ENCODE measurements at places on chromosomes 7 and 10.
A peak's percentile ranks its signal among the peaks of the same experiment; 100 is the strongest.

DNA sequence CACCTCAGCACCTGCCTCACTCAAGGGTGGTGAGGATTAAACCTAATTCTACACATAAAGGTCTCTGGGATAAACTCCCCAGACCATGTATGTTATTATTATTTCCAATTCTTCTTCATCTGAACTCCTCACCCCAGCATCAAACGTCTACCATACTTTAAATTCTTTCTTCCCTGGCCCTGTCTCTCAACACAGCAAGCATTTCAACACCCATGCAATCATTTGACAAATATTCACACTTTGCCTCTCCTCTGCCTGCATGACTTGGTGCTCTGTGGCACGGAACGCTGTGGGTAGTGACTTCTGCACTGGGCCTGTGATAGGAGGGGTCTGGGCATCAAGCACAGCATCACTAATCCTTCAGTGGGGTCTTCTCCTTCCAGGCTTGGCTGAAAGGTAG lies 490.8 kb downstream of the TNS3 start:
- DNase-seq: peak; percentile 22

DNA sequence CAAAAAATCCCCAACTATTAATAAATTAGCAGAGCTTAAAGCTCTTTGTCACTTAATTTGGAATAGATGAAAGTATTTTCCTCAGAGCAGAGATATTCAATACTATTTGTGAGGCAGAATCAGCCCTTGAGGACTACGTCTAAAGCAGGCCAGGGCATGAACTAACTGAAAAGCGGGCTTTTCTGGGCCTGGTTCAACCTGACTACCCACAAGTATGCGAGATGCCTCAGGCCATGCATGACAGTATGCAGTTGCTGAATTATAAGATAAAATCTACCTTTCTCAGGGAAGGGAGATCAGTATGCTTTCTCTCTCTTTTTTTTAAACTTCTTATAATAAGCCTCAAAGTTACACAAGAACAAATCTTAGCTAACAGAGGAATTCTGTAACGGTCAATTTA lies 20.1 kb downstream of the TMEM168 start:
- no peak for DNase-seq

DNA sequence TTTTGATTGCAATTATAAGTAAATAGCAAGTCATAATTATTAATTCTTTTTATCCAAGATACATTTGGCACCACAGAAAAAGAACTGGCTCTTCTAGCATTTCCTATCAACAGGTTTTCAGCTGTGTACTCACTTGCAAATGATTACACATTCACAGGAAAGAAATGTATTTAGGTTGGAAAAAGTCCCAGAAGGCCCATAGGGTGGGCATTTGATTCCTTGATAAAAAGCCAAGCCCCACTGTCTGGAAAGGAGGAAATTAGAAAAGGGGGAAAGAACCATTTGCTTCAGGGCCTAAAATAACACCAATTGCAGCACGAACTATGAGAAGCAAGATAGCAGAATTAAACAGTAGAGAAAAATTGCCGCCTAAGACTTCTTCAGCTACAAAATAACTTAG lies 80.8 kb upstream of the COL1A2 start:
- peak; percentile 94 for DNase-seq

- no peak for DNase-seq
These were observed 297.1 kb downstream of the LRRTM3 start for GRCh38 chr10:67222934-67223333.

DNA sequence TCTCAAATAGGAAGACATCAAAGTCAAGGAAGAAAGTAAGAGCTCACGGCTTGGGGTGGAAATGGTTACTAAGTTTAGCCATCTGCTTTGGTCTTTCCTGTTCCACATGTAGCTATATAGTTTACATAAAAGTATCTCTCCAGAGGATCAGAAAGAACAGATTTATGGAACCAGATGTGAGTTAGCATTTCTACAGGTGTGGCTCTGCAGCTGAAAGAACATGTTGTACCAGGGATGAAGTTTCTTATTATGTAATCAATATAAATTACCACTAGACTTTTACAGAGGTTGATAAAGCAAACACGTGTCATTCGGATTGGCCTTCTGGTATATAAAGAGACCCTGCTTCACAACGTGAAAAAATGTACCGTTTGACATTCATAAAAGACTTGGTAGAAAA lies 19.9 kb downstream of the CALD1 start:
- no peak for DNase-seq

DNA sequence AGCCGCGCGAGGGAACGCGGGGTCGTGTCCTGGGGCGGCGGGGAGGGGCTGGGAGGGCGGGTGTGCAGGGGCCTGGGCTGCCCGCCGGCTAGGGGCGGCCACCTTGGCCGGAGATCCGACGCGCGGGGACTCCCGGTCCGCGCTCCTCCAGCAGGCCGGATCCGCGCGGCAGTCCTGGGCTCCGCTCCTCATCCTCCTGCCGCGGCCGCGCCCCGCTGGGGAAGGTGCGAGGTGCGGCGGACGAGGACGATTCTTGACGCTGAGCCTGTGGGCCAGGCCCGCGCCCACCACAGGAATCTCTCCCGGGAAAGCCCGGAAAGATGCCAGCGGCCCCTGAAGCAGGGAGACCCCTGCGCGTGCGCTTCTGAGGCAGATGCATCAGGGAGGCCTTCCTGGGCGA lies 6.6 kb upstream of the OGDHL start:
- DNase-seq: no peak

GRCh38 chr10:43573250-43574000 lies 991 bp downstream of the ZNF239 start:
- DNase-seq: peak; percentile 14

- no peak for DNase-seq
These were observed 82.8 kb upstream of the PDE1C start for GRCh38 chr7:32153006-32153405.

DNA sequence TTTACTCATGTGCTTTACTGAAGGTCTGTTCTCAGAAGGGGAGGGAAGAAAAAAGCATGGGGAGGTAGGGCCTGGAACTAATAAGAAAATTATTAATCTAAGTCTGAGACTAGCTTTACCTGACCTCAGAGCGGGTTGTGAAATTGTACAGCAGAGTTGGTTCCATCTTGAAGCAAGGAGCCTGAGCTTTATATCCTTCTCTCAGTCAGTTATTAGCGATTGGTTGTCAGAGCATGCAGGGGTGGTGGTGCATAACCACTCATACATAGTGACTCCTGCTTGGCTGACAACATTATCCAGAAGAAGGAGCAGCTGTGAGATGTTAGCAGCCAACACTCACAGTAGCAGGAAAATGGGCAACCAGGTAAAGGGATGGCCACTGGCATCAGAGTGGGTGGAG lies 976.3 kb upstream of the LRRTM3 start:
- no peak for DNase-seq

- DNase-seq: no peak
These were observed 57.2 kb upstream of the ANK3 start for GRCh38 chr10:60446851-60447250.

DNA sequence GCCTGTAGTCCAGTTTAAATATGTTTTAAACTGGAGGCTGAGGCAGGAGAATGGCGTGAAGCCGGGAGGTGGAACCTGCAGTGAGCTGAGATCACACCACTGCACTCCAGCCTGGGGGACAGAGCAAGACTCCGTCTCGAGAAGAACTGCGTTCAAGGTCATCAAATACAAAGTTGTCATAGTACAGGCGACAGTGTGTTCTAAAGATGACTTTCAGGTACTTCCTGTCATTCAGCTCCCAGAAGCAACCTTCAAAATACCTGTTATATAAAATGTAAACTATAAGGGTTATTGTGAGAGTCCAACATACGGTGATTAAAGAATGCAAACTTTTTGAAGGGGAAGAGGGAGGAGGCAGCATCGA lies 8.7 kb downstream of the MPP7 start:
- no peak for DNase-seq

GRCh38 chr10:117075064-117075463 lies 63.0 kb downstream of the VAX1 start:
- no peak for DNase-seq

DNA sequence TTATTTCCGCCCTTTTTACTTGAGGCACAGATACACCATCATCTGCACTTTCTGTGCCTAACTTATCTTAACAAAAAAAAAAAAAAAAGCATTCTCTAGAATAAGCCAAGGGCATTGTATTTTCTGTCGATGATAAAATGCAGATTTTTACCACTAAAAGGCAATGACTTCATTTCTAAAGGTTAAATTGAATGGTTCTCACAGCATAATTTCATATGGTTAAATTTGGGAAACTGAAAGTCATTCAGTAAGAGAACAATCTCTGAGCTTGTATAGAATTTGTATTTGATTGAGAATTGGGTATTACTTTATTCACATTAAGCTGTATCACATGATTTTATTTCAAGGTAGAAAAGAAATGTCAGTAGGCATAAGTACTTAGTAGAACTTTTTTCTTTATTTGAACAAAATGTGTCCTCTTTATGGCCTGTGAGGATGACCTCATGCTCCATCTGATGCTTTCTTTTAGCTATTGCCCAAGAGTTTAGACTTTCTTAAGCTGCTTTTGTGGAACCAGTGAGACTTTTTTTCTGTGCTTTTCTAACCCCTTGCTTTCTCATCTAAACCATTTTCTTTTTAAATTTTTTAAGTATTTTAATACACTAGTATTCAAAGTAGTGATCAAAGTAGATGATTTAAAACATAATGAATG lies 110.3 kb downstream of the LRRC4 start:
- peak; percentile 56 for DNase-seq

GRCh38 chr7:332646-333392 lies 42.8 kb downstream of the FOXL3 start:
- DNase-seq: peak; percentile 47

DNA sequence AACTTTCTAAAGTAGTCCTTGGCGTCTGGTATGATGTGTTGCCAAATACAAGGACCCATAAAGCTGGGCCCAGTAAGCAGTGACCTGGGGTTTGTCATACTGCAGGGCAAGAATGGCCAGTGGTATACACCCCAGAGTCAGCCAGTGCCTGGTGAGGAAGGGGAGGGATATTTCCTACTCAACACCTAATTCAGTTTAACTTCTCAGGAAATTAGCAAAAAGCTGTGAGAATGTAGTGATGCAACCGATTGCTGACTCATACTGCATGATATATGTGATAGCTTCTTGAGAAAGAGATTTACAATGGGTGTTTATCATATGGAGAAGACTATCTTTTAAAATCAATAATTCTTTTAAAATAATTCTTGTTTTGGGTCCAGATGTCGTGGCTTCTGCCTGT lies 889.3 kb upstream of the CELF2 start:
- no peak for DNase-seq

GRCh38 chr7:14000247-14000646 lies 10.8 kb upstream of the ETV1 start:
- DNase-seq: peak; percentile 43

DNA sequence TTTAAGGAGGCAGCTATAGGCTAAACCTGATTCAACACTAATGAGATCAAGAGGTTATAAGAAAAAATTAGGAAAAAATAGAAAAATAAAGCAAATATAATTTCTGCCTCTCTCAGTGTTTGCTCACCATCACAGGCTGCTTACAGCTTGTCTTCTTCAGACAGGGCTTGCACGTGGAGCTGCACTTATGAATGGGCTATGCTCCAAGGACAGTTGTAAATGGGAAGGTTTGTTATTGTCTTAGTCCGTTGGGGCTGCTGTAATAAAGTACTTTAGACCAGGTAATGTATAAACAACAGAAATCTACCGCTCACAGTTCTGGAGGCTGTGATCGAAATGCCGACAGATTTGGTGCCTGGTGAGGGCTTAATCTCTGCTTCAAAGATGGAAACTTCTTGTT lies 219.8 kb downstream of the NEBL start:
- DNase-seq: no peak

DNA sequence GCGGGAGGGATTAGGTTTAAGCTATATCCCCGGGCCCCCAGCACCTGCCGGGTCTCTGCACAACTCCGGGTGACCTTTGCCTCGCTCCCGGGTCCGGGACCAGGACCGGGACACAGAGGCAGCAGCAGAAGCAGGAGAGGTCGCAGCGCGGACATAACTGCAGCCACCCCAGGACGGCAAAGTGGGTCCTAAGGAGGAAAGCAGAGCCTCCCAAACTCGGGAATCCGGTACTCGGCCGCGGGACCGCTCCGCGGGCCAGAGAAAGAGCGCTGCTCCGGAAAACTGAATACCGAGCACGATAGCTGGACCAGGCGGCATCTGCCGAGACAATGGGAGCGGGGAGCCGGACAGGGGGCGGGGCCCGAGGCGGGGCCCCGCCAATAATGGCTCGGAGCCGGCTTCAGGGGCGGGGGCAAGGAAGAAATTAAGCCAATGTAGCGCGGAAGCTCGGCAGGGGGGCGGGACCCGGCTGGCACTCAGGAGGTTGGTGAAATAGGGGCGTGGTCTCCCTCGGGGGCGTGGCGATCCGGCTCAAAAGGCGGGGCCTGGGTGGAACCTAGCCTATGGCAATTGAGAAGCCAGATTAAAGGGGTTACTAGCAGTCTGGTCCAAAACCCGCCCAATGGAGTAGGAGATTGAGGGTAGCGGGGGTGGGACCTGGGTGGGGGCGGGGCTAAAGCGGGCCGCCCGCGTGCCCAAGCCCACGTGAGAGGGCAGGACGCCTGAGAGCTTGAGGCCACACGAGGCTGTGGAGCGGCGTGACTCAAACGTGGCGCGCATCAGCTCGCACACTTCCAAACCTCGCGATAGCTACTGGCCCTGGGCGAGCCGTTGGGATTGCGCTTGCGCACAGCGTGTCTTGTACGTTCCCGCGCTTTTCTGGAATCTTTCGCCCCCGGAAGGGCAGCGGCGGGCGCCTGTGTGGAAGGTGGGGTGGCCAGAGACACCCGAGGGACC lies at the start of the genes GPC2 and STAG3:
TSS of gene GPC2 (minus strand) at position 337 of the 957 bp plus-strand sequence. CDS start at position 155, 182 bp downstream.
TSS of gene STAG3 (plus strand) at position 874 of the 957 bp plus-strand sequence. CDS start 2,639 bp downstream, outside the sequence.
- DNase-seq: peak; percentile 96

DNA sequence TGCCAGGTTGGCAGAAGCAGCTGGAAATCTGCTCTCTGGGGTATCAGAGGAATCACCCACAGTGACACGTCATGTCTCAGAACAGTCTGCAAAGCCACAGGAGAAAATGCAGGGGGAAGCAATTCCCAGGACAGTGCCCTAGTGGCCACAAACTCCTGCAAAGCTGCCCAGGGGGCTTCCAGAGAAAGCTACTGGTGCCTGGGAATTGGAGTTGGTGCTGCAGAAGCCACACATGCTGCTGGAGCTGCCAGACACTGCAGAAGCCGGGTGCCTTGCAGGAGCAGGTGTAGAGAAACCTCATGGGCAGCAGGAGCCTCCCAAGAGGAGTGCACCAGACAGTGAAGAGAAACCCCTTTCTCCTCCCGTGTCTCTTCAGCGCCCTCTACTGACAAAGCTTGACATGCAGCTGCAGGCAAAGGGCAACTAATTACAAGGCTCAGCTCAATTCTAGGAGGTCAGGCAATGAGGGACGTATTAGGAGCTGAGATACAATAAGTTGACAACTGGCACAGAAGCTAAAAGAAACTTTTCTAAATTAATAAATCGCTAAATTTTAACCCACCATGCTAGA lies 30.2 kb upstream of the NUB1 start:
- no peak for DNase-seq

- no peak for DNase-seq
These were observed 149.4 kb downstream of the USP6NL start for GRCh38 chr10:11462071-11462470.

GRCh38 chr7:157310676-157311185 lies 26.1 kb upstream of the DNAJB6 start:
- DNase-seq: peak; percentile 4

DNA sequence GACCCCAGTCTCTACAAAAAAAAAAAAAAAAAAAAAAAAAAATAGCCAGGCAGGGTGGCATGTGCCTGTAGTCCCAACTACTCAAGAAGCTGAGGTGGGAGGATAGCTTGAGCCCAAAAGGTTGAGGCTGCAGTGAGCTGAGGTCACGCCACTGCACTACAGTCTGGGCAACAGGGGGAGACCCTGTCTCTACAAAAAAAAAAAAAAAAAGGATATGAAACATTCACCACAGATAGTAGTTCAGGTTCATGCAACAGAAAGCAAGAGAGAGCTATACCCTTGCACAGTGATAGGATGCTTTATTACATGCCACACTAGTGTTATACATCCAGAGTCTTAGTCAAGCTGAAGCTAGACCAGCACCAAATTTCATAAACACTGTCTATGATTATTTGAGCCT lies 148.4 kb upstream of the KAT6B start:
- no peak for DNase-seq

Measured in fibroblast of the aortic adventitia (primary cell).